ENCODE measurements at places on chromosomes 3 and 15.

DNA sequence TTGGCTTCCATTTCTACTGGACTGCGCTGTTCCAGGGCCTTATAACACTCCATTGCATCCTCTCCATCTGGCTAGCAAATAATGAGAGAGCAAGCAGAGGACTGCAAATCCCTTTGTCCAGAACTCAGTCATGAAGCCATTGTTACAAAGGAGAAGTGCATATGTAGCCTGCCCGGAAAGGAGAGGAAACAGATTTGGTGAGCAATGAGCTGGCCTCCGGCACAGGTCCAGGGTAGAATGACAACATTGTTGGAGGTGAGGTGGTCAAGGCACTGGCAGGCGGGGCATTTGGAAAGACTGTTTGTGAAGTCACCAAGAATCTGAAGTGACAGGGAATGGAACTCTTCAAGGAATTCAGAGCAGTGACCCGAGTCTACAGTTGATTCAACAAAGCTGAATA lies 25.0 kb upstream of the ATP1B3 start:
- no peak for DNase-seq

DNA sequence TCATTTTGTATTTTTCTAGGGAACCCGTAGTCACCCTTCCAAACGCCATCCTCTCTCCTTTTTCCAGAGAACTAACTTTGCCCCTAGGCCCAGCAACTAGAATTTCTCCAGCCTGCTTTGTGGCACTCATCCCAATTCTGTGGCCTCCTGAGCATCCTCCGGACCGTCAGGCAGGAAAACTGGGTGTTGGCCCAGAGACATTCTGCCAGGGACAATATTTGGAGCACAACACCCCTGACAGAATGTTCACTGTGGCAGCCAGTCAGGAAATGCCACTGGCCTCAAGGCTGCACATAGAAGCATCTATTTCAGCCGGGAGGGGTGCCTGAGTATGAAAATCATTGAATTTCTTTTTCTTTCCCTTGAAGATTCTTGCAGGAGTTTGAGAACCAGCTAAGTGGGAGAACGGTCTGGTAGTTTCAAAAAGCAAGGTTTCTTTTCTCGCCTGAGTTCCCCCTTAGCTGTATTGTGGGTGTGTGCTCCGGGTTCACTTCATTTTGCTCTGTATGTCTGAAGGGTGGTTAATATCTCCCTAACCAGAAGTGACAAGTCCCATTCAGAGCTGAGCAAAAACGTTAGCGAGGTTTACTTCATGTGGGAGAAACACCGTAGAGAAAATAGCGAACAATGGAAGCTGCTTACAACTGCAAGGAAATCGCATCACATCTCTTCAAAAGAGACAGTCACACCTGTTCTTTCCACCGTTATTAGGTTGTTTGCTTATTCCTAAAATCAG lies 108.1 kb upstream of the TPM1 start:
- no peak for DNase-seq

GRCh38 chr3:99242271-99242670 lies 340.8 kb upstream of the DCBLD2 start:
- no peak for DNase-seq

DNA sequence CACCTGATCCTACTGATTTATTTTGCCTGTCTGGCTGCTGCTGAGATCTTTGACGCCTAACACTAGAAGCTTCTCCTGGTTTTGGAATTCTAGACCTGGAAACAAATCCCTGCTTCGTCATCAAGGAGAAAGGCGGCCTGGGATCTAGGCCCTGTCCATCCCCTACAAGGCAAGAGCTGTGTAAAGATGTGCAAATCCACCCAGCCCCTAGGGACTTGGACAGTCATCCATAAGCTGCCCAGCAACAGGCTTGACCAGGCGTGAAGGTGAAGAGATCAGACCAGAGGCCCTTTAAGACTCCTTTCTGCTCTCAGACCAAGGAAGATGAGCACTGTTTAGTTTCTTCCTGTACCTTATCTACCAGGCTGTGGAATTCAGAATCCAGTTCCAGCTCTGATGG lies 32.2 kb downstream of the SLC41A3 start:
- no peak for DNase-seq

All from stimulated activated CD4-positive, alpha-beta T cell treated with anti-CD3 and anti-CD28 coated beads, Interleukin-1b, Interleukin-23, amount 100 ng/mL, for 24 hours (primary cell).